ENCODE measurements at places on chromosomes 2 and 18. TPM values are rescaled to one million over a fixed set of nuclear protein-coding genes. Genes with fewer than 3 reads are reported as not detected.

DNA sequence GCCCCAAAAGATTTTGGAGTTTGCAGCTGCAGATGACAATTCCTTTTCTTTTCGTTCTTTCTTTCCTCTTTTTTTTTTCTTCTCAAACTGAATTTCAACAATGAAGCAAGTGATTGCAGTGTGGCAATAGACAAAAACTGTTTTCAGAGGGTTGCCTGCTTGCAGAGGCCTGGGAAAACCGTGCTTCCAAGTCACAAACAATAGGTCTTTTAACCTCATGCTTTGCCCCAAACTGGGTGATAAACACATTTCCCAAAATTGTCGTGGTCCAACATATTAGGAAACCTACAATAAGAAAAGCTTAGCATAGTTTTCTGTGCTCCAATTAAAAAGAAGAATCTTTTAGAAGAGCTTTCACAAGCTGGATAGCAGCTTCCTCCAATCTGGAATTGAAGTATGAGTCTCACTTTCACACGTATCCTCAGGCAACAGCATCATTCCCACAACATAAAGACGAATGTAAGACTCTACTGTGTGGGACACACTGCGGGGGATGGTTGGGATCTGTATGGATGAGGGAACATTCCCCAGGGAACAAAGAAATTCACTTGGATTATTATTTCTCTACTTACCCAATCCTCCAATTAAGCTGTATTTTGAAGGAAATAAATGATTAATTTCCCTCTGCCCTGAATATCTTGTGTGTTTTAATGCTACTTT is 656.1 kb downstream of the RNF144A start:
- DNase-seq: no peak
- no peak overlapping the region for H3K27ac ChIP-seq
- H3K36me3 ChIP-seq: no peaks in the 10 kb centered on the region

DNA sequence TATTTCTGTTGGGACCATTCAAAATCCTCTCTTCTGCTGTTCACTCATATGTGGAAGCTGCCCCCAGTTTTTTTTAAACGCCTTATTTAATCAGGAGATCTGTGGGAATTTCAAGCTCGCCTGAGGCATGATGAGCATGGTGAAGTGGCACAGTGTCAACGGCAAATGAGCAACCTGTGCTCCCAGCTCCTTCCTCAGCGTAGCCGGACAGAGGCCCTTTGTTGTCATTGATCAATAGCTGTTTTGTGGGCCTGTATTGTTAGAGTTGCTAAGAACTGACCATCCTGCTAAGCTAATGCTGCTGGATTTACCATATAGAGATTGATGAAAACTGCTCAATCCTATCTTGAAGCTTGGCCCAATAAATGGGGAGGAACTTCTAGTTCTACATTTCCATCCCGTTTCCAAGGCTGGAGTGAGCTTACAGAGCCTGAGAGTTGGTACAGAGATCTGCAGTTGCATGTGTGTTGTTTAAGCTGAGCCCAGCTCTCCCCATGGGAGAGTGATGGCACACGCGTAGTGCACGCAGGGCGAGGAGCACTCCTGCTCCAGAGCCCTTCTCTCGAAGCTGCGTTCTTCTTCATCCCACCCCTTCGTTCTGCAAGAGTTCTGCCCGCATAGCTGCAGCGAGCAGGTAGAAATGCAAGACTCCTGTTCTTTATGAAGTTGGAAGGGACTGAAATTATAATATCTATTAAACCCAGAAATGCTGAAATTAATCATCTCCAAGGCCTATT is 108.8 kb downstream of the RTN4 start:
- no peak overlapping the region for H3K4me3 ChIP-seq
- no peak overlapping the region for H3K27ac ChIP-seq
- DNase-seq: no peak
- peaks cover 28% of the 10 kb centered on the region for H3K4me1 ChIP-seq

- H3K4me1 ChIP-seq: no peaks in the 10 kb centered on the region
- no peak overlapping the region for H3K27ac ChIP-seq
- H3K27me3 ChIP-seq: no peaks in the 10 kb centered on the region
- no peak overlapping the region for H3K4me3 ChIP-seq
- DNase-seq: no peak
These were observed 487.6 kb upstream of the KLHL29 start for GRCh38 chr2:22897428-22897827.

- DNase-seq: no peak
- no peaks in the 10 kb centered on the region for H3K27me3 ChIP-seq
- H3K27ac ChIP-seq: no peak overlapping the region
- H3K36me3 ChIP-seq: no peaks in the 10 kb centered on the region
These were observed 355.9 kb downstream of the PIK3C3 start for GRCh38 chr18:42310956-42311355.

DNA sequence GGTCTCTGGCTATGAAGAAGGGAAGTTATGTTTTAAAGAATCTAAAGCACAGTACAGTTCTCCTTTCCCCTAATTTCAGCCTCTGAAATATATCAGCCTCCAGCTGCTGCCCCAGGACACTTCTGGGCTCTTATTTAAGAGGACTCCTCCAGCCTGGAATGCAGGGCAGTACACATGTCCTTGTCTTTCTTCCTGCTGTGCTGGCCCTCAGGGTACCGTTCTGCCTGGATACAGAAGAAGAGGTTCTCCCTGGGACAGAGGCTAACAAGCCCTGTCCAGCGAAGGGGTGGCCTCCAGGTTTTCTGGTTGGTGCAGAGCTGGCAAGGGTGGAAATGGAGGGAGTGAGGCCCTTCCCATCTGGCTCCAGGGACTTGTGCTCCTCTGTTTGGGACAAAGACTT is 22.1 kb downstream of the MLPH start:
- no peak for DNase-seq
- H3K27ac ChIP-seq: no peak overlapping the region
- no peaks in the 10 kb centered on the region for H3K36me3 ChIP-seq
- H3K4me1 ChIP-seq: no peaks in the 10 kb centered on the region
- H3K27me3 ChIP-seq: no peaks in the 10 kb centered on the region

- H3K36me3 ChIP-seq: no peaks in the 10 kb centered on the region
- H3K27ac ChIP-seq: no peak overlapping the region
- no peaks in the 10 kb centered on the region for H3K4me1 ChIP-seq
- no peak overlapping the region for H3K4me3 ChIP-seq
- H3K27me3 ChIP-seq: no peaks in the 10 kb centered on the region
These were observed 1012.4 kb upstream of the CRIM1 start for GRCh38 chr2:35343135-35343534.

DCDC2C gene
- total RNA-seq: not detected

KCTD18 gene
- 21.3 TPM for total RNA-seq

ADGRF3 gene
- total RNA-seq: 2.1 TPM
